T-helper 9 cell (primary cell): ENCODE measurements at places on chromosomes 2 and 18.

DNA sequence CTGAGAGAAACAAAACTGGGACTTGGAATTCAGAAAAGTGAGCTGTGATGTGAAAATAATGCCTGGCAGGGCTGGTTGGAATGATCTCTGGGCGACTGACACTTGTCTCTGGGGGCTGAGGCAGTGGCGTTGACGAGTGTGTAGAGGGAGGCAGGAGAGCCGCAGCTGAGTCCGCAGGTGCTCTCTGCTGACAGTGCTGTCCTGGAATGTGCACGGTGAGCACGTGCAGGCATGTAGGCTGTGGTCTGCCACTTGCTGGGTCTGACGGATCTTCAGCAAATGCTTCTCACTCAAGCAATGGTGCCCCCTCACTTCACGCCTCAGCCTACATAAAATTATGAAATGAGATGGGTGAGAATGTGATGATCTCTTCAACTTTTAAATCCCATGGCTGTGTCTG is 38.5 kb upstream of the ATP9B start:
- no peak for DNase-seq

DNA sequence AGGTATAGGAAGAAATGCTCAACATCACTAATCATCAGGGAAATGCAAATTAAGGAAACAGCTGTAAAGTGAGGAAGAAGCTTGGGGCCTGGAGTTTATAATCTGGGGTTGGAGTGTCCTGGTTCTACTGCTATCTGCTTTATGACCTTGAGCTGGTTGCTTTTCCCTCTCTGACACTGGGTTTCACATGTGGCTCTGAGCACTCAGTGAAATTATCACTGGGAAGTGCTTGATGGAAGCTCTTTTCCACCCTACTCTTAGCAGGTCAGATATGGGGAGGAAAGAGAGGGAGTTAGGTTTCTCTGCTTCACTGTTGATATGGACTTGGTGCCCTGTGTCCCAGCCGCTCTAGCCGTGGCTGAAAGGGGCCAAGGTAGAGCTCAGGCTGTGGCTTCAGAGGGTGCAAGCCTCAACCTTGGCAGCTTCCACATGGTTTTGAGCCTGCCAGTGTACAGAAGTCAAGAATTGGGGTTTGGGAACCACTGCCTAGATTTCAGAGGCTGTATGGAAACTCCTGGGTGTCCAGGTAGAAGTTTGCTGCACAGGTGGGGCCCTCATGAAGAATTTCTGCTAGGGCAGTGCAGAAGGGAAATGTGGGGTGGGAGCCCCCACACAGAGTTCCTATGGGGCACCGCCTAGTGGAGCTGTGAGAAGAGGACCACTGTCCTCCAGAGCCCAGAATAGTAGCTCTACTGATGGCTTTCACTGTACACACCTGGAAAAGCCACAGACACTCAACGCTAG is 52.3 kb downstream of the INPP4A start:
- DNase-seq = no peak

GRCh38 chr2:170248574-170249393 is 70.8 kb downstream of the MYO3B start:
- no peak for DNase-seq

- no peak for DNase-seq
Observed at GRCh38 chr2:141187075-141187439, 943.8 kb downstream of the LRP1B start.

DNA sequence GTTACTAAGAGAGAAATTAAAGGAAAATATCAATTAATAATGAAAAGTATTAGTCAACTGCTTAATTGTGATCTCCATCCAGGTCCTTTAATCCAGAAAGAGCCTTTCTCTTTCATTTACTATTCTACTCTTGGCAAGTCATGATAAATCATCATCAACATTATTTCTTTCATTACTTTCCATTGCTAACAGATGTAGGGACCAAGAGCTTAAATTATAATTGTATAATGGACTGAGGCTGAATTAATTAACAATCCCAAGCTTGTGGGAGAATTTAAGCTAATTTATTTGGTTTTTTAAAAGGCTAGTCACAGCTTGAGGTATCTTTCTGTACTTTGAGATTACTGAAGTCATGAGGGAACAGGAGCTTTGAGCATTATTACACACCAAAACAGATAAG is 223.9 kb downstream of the ERBB4 start:
- DNase-seq = no peak

DNA sequence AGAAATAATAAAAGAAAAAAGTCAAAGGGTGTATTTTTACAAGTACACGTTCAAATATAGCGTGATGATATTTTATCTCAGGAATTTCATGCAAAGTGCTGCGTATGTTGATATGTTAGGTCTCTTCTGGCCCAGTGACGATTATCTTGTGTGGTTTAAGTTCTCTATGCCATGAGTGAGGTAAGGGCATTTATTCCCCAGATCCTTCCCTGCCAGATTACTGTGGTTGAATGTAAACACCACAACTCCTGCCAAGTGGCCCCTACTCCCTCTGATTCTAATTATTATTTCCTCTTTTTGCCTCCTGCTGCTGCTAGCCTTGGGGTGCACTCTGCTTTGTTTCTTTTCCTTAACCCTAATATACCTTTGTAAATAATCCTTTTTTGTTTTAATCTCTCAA is 12.2 kb downstream of the SCN2A start:
- no peak for DNase-seq

DNA sequence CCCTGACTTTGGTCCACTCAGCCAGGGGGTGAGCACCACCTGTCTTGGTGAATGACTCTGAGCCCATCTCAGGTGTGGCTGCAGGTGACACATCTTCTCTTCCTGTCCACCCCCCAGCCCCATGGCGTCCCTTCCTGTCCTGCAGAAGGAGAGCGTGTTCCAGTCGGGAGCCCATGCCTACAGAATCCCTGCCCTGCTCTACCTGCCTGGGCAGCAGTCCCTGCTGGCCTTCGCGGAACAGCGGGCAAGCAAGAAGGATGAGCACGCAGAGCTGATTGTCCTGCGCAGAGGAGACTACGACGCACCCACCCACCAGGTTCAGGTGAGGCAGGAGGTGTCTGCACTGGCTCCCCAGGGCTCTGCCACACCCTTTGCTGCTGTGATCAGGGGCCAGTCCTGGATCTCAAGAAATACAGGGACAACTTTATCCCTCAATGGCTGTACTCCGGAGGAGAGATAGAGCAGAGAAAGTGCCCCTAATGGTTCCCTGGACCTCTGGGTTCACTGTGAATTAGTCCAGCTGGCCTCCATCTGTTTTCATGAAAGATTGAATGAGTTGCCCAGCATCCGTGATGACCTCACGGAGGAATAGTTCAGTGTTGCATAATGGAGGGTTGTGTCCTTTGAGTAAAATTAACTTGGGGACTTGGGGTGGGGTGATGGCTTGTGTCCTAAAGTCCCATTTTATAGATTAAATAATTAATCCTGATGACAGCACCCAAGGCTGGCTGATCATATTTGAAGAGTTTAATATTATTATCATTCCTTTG is at the start of gene NEU2:
NEU2 (plus strand) TSS at position 122 of the 770 bp plus-strand sequence; CDS start at position 122, 0 bp downstream.
- DNase-seq = no peak

DNA sequence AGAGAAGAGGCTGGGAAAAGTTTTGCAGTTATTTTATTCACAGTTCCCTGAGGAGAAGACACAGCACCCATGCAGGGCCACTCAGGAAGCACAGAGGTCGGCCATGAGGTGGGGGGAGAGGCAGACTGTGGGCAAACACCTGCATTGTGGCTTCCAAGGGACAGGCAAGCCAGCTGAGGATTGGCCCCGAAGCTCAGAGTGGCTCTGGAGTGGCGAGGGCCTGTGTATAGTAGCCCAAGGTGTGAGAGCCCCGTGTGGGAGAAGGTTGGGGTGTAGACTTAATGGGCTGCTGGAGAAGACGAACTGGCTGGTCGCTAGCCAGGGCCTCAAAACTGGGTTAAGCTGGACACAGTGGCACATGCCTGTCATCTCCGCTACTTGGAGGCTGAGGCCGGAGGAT is 218.7 kb downstream of the FHOD3 start:
- no peak for DNase-seq

GRCh38 chr2:205865905-205866441 is 183.7 kb downstream of the NRP2 start:
- DNase-seq = no peak

- DNase-seq = peak; percentile 27
Observed at GRCh38 chr2:96509114-96509846, 4.1 kb upstream of the NEURL3 start.

DNA sequence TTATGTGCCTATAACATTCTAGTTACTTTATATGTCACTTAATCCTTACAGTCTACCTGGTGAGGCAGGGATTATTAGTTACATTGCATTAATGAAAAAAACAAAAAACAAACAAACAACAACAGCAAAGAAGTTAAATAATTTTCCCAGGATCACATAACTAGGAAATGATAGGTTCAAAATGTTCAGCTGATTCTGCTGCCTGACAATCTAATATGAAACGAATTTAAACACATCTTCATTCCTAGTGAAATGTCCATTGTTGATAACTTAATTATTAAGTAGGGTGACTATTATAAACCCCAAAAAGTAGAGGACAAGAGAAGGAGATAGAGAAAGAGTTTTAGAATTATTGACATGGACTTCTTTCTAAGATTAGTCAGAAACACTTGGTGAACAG is 22.6 kb downstream of the HOXD1 start:
- DNase-seq = no peak

DNA sequence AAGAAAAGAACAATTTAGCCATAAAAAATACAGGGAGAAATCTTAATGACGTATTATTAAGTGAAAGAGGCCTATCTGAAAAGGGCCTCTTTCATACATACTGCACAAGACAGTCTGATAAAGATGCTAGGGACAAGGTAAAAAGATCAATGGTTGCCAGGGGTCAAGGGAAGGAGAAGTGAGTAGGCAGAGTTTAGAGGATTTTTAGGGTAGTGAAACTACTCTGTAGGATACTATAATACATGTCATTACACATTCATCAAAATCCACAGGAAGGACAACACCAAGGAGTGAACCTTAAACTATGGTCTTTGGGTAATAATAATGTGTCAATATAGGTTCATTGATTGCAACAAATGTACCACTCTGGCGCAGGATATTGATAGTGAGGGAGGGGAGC is 289.3 kb downstream of the FSIP2 start:
- DNase-seq = no peak

DNA sequence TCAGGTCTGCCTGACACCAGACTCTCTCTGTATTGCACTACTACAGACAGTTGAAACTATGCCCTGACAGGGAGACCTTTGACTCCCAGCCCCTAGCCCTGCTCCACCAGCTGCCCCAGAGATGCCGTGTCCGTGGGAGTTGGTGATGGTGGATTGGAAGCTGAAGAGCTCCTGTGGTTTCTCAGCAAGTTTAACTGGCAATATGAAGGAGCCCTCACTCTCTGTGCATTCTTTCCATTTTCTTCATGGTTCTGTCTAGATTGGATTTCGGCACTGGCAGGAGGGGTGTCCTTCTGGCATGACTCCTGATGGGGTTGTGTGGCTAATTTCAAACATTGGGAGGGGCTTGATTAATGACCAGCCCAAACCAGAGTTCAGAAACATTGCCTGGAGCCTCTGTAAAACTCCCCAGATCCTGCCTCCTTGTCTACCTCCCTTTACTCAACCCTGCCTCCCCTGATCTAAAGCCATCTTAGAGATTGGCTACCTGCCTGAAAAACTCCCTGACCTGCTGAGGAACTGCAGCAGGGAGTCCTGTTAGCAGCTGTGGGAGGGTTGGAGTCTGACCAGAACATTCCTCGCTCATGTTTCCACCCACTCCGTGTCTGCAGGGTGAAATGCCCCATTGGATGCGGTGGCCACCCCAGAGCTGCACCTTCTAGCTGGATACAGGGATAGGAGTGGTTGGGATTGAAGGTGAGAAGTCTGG is 206.9 kb upstream of the SPRED2 start:
- no peak for DNase-seq

DNA sequence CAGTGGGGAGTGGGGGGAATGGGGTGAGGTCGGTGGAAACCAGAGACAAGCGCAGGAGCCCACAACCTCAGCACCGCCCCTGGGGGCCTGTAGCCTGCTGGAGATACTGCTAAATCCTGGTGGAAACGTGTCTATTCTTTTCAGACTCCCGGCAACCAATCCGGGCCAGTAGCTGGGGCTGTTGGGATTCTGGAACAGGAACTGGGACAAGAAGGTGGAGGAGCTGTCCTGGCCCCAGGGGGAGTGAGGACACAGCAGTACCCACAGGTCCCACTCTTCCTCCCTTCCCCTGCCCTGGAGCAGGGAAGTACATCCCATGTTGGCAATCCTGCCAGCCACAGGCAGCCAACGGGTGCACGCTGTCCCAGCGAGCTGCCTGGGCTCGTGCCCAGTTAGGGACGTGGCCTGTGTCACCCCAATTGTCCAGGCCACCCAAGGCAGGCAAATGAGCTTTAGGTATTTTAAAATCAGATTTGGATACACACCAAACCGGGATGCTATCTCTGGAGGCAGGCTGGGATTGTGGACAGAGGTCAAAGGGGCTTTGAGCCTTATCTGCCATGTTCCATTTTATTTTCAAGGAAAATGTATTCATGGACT is 51.8 kb downstream of the HS1BP3 start:
- DNase-seq = no peak

DNA sequence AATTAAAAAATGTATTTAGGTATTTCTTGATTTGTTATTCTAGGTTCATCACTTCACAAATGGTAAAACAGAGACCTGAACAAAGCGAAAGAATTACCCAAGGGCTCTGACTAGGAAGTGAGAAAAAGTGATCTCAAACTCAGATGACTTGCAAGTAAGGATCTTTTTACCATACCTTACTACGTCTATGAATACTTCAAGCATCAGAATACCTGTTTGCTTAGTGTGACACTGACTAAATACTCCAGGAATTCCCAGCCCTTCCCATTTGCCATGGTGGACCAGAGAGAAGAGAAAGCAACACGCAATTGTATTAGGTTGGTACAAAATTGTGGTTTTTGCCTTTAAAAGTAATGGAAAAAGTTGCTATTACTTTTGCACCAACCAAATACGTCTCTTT is 35.8 kb upstream of the FIGN start:
- DNase-seq = no peak

DNA sequence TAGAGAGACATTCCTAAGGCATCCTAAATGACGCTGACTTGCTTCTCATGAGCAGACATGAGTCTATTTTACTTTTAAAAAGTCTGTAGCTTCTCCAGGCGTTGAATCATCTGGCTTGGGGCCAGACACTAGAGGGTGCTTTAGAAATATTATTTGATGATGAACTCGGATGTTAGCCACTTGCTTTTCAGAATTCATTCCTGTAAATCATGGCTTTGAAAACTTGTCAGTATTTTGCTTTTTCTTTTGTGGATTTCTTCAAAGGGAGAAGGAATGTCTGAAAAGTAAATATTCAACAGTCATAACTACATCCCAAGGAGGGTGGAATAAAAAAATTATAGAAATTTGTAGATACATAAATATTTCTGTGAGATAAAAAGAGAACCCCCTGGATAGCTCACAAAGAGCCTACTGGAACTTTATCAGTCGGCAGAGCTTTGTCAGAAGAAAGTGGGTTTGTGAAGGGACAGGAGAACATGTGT is 370.8 kb downstream of the OSR1 start:
- DNase-seq = no peak

DNA sequence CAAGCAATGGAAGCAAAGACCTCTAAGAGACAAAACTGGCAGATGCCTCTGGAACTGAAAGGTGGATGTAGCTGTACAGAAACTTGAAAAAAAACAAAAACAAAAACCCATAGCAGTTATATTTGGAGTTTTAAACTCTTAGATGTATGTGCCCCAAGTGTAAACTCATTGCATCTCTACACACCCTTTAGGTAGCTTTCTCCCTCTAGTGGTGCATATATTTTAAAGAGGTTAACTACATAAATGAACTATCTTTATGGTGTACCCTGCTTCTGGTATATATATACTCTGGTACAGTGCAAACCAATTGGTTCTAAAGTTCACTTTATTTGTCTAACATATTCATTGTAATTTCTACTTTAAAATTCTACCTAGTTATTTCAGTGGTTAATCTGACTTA is 518.2 kb downstream of the NRXN1 start:
- DNase-seq = no peak
